Astrocyte (in vitro differentiated cells and primary cell): ENCODE measurements at places on chromosomes 3 and 15.

- H3K4me1 ChIP-seq, result peaks cover 6% of the 10 kb centered on the region
- peaks cover 26% of the 10 kb centered on the region for H3K36me3 ChIP-seq
Observed at GRCh38 chr3:146067048-146067447, 93.9 kb downstream of the PLOD2 start.

DNA sequence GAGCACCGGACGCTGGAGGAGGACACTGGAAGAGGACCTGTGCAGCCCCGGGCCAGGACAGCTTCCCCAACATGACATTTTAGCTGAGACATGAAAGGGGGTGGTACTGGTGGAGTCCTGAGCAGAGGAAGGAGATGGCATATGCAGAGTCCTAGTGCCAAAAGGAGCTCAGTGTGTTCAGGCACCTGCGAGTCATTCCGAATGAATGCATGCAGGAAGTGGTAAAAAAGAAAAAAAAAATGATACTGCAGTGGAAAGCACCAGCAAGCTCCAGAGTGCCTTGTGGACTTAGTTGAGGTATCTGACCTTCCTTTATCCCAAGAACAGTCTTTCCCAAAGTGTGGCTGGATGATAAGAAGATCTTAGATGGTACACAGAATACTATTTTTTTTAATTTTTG is 6.6 kb upstream of the ZNF148 start:
- H3K27me3 ChIP-seq, result no peaks in the 10 kb centered on the region
- no peak overlapping the region for H3K27ac ChIP-seq
- H3K4me3 ChIP-seq, result no peak overlapping the region
- peaks cover 7% of the 10 kb centered on the region for H3K4me1 ChIP-seq
- no peak for DNase-seq
- H3K36me3 ChIP-seq, result no peaks in the 10 kb centered on the region

GRCh38 chr3:12898290-12898964 is 57.1 kb upstream of the RPL32 start:
- no peaks in the 10 kb centered on the region for H3K4me1 ChIP-seq
- H3K36me3 ChIP-seq, result peaks cover 6% of the 10 kb centered on the region
- no peak overlapping the region for H3K4me3 ChIP-seq
- H3K27ac ChIP-seq, result no peak overlapping the region

GRCh38 chr3:153829606-153830170 is 291.5 kb upstream of the ARHGEF26 start:
- H3K27me3 ChIP-seq, result no peaks in the 10 kb centered on the region
- DNase-seq, result peak; percentile 8
- H3K4me1 ChIP-seq, result no peaks in the 10 kb centered on the region
- no peak overlapping the region for H3K4me3 ChIP-seq
- no peak overlapping the region for H3K27ac ChIP-seq

- no peak overlapping the region for H3K27ac ChIP-seq
- H3K36me3 ChIP-seq, result no peaks in the 10 kb centered on the region
- H3K27me3 ChIP-seq, result no peaks in the 10 kb centered on the region
- peak; percentile 28 for DNase-seq
- no peaks in the 10 kb centered on the region for H3K4me1 ChIP-seq
- H3K4me3 ChIP-seq, result no peak overlapping the region
Observed at GRCh38 chr3:158381262-158381868, 189.6 kb upstream of the MLF1 start.

GRCh38 chr3:46370839-46371518 is at the start of gene CCR5:
Gene CCR5 (plus strand): TSS chr3:46370946. CDS start chr3:46372903, 1,957 bp downstream.
- H3K36me3 ChIP-seq, result no peaks in the 10 kb centered on the region
- H3K27ac ChIP-seq, result no peak within 1 kb of the TSS
- H3K4me1 ChIP-seq, result no peaks in the 10 kb centered on the region
- peaks cover 58% of the 10 kb centered on the region for H3K27me3 ChIP-seq
- H3K4me3 ChIP-seq, result no peak within 1 kb of the TSS
- no peak for DNase-seq

DNA sequence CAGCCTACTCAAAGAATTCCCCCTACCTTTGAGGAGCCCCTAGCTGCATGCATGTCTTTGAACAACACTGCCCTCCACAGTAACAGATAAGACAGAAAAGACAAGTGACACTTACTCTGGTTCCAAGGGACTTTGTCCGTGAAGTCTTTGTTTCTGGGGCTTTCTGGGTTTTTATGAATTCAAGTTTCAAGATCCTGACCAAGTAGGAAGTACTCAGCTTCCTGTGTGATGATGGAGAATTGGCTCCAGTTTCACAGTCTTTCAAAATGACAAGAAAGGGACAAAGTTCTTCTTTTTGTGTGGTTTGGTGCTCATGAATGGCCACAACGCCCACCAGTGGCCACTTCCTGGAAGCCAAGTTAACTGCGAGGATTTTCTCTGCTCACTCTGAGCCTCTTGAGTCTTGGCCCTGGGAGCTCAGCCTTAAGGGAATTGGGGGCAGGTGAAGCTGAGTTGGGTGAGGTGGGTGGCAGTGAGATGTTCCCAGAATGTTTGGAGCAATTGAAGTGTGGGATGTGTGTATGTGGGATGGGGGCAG is at the start of gene CCR1:
Gene CCR1 (minus strand): TSS at position 147 of the 538 bp plus-strand sequence. CDS start 4,000 bp downstream, outside the sequence.
- no peak within 1 kb of the TSS for H3K4me3 ChIP-seq
- H3K27me3 ChIP-seq, result peaks cover 2% of the 10 kb centered on the region
- peak; percentile 6 for DNase-seq
- no peaks in the 10 kb centered on the region for H3K36me3 ChIP-seq

- no peak overlapping the region for H3K27ac ChIP-seq
- no peaks in the 10 kb centered on the region for H3K36me3 ChIP-seq
- H3K27me3 ChIP-seq, result no peaks in the 10 kb centered on the region
- no peaks in the 10 kb centered on the region for H3K4me1 ChIP-seq
Observed at GRCh38 chr15:86489981-86490380, 410.3 kb downstream of the AGBL1 start.

DNA sequence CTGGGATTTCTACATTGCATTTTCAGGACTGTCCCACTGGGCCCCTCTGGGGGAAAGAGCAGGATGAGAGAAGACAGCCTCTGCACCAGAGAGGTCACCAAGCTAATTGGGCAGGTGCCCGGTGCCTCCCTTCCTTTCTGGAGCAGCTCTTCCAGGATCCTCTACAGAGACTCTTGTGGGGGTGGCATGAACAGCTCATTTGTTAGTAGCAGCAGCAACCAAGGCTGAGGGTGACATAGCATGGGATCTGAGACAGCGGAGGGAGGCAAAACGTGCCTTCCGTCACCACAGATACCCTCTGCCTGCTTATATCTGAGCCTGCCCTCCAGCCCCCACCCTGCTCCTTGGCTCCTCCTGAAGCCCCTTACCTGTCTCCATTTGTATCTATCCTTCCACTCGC is 83.1 kb upstream of the OXTR start:
- no peaks in the 10 kb centered on the region for H3K36me3 ChIP-seq
- H3K4me1 ChIP-seq, result peaks cover 45% of the 10 kb centered on the region
- H3K27me3 ChIP-seq, result no peaks in the 10 kb centered on the region
- H3K27ac ChIP-seq, result peak overlapping the region; percentile 95
- no peak overlapping the region for H3K4me3 ChIP-seq
- DNase-seq, result no peak

- no peak for DNase-seq
Observed at GRCh38 chr15:27050163-27050562, 79.2 kb downstream of the GABRG3 start.

DNA sequence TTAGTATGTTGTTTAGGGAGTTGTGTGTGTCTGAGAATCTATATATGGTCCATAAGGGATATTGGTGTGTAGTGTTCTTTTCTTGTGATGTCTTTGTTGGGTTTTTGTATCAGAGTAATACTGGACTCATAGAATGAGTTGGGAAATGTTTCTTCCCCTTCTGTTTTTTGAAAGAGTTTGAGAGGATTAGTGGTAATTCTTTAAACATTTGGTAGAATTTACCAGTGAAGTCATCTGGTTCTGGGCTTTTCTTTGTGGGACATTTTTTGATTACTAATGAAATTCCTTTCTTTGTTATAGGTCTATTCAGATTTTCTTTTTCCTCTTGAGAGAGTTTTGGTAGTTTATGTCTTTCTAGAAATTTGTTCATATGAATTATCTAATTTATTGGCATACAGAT is 16.9 kb downstream of the ACKR2 start:
- no peak overlapping the region for H3K27ac ChIP-seq
- DNase-seq, result no peak
- no peaks in the 10 kb centered on the region for H3K36me3 ChIP-seq
- no peaks in the 10 kb centered on the region for H3K27me3 ChIP-seq
- no peaks in the 10 kb centered on the region for H3K4me1 ChIP-seq

- DNase-seq, result no peak
- no peaks in the 10 kb centered on the region for H3K4me1 ChIP-seq
- no peak overlapping the region for H3K27ac ChIP-seq
- H3K4me3 ChIP-seq, result no peak overlapping the region
Observed at GRCh38 chr3:41502481-41502880, 303.2 kb downstream of the CTNNB1 start.

DNA sequence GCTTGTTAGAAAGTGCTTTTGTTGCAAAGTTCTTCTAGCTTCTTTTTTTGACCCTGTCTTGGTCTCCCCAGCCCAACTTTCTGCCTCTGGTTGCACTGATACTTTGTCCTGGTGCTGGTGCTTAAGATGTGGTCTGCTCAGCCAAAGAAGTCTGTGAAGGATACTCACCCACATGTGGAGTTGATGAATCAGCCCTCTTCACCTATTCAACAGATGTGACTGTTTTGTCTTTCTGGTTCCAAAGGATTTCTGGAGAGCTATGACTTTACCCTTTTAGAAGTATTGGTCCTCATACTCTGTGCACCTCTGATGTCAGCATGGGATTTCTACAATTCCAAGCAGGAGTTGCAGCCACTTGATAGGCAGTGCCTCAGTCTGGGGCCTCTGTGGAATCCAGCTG is 84.1 kb downstream of the PCCB start:
- H3K27ac ChIP-seq, result no peak overlapping the region
- H3K4me1 ChIP-seq, result peaks cover 6% of the 10 kb centered on the region
- DNase-seq, result peak; percentile 63

DNA sequence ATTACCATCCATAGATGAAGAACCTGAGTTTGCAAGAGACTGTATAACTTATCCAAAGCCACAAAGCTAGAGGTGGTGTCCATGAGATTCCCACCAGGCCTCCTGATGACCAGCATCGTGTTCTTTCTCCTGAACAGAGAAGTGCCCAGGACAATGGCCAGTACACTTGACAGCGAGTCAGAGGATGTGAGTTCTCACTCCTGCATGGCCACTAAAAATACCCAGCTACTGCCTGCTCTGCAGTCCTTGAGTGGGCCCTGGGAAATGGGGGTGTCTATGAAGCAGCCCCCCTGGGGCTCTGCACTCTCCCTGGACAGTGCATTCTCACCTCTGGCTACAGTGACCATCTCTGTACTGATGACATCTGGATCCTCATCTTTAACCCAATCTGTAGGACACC is 201.2 kb downstream of the RPLP1 start:
- H3K27me3 ChIP-seq, result peaks cover 43% of the 10 kb centered on the region
- no peaks in the 10 kb centered on the region for H3K4me1 ChIP-seq
- no peak overlapping the region for H3K27ac ChIP-seq
- no peak overlapping the region for H3K4me3 ChIP-seq

GRCh38 chr3:86695752-86696151 is 295.2 kb downstream of the VGLL3 start:
- H3K36me3 ChIP-seq, result no peaks in the 10 kb centered on the region
- H3K27me3 ChIP-seq, result no peaks in the 10 kb centered on the region
- no peak for DNase-seq
- no peak overlapping the region for H3K4me3 ChIP-seq
- H3K4me1 ChIP-seq, result no peaks in the 10 kb centered on the region
- no peak overlapping the region for H3K27ac ChIP-seq

DNA sequence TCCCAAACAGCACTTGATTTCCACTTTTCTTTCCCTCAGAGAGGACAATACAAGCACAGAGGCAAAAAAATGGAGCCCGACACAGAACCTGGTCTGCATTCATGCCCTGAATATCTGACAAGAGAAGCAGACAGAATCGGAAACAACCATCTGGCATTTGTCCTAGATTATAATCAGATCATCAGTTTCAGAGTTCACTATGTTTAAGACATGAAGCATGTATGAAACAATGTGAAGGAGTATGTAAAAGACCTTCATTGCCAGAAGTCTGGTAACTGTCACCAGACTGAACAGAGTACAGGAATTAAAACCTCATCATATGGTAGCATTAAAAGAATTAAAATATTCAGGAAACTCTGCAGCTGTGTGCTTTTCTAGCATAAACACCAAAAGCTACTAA is 65.0 kb downstream of the SETD2 start:
- DNase-seq, result peak; percentile 14
- H3K4me3 ChIP-seq, result no peak overlapping the region
- peaks cover 21% of the 10 kb centered on the region for H3K4me1 ChIP-seq
- H3K27me3 ChIP-seq, result no peaks in the 10 kb centered on the region
- H3K27ac ChIP-seq, result no peak overlapping the region
- H3K36me3 ChIP-seq, result peaks cover 28% of the 10 kb centered on the region

DNA sequence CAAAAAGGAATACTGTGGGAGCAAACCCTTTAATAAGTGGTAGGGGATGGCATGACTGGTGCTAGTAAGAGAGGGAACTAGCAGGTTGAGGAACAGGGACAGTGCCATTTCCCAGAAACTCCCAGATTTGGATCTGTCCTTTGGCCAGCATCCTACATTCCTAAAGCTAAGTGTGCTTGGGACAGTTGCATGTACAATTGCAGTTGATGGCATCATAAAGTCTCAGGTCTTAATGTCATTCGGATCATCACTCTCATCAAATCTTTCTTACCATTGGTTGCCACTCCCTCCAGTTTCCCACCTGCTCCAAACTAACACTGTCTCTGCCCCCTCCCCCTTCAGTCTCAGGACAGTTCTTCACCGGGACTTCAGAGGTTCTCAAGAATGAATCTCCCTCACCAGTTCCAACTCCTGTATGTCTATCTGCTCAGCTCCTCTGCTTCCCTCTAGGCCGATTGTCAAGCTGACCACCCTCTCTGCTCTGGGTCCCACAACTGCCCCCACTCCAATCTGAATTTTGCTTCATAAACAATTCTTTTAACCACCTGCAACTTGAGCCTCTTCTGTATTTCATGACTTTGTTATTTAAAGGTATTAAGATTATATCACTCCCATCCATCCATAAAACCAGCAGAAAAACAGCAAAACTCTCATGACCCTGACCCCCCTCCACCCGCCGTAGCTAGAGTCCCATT is 260.8 kb downstream of the CGGBP1 start:
- no peaks in the 10 kb centered on the region for H3K36me3 ChIP-seq
- no peak overlapping the region for H3K27ac ChIP-seq
- no peak overlapping the region for H3K4me3 ChIP-seq
- no peaks in the 10 kb centered on the region for H3K4me1 ChIP-seq

DNA sequence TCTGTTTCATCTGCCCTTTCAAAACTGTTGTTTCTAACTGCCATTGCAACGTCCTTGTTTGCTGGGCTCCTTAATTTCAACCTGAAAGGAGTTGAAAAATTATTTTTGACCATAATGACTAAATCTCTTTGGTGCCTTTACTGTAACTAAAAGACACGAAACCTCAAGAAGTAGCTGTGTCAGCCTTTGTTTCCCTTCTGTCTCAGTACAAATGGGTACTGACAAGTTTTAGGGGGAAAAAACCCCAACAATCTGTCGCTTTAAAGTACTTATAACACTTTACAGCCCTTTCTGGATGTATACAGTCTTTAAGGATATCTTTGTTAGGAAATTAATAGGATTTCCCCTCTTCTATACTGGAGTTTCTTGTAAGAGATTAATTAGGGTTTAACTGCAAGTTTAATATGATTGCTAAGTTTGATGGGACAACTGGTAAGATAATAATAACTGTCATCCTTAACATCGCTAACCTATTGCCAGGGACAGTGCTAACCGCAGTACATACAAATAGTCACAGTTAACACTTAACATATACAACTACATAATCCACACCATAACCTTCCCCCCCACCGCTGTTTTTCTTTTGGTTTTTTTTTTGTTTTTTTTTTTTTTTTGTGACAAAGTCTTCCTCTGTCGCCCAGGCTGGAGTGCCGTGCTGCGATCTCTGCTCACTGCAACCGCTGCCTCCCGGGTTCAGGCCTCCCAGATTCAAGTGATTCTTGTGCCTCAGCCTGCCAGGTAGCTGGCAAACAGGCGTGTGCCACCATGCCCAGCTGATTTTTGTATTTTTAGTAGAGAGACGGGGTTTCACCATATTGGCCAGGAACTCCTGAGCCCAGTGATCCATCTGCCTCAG is 1.7 kb downstream of the GXYLT2 start:
- H3K36me3 ChIP-seq, result no peaks in the 10 kb centered on the region
